Stimulated activated CD8-positive, alpha-beta memory T cell treated with anti-CD3 and anti-CD28 coated beads, Interleukin-7, amount 100 ng/mL, for 48 hours (primary cell): ENCODE measurements at places on chromosomes 2 and 18.

- no peak for DNase-seq
Observed at GRCh38 chr2:47165001-47165555, 10.0 kb upstream of the STPG4 start.

GRCh38 chr2:111155610-111156009 is 34.9 kb downstream of the BCL2L11 start:
- no peak for DNase-seq

DNA sequence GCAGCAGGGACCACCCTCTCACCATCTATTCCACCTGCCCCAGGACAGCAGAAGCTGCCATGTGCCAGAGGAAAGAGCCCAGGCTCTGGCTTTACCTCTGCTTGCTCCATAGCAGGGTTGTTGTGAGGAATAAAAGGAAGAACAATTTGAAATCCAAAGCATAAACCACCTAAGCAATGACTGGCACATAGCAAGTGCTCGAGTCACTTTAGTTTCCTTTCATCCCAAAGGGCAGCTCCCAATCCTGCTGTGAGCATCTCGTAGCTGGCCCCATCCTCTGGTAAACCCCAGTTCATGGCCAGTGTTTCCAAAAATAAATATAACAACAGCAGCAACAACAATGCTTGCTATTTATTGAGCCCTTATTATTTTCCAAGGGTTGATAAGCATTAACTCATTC is 923.5 kb downstream of the EPHA4 start:
- no peak for DNase-seq

DNA sequence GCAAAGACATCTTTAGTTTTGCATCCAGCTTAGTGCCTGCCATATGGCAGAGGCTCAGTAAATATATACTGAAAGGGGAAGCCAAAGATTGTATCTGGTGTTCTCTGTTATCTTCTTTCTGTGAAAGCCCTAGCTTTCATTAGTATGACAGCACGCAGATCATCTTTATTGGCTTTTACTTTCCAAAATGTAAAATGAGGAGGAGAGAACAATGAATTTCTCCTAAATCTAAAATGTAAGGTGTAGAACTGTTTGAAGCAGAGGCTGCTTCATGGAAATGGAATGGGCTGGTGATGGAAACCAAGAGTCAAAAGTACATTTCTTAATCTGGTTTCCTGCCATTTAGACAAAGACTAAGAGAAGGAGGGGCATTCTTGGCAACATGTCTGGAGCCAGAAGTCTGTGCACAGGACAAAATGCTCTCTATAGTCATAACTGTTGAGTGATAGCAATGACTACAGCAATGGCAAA is 1029.9 kb upstream of the PIK3C3 start:
- DNase-seq: no peak

DNA sequence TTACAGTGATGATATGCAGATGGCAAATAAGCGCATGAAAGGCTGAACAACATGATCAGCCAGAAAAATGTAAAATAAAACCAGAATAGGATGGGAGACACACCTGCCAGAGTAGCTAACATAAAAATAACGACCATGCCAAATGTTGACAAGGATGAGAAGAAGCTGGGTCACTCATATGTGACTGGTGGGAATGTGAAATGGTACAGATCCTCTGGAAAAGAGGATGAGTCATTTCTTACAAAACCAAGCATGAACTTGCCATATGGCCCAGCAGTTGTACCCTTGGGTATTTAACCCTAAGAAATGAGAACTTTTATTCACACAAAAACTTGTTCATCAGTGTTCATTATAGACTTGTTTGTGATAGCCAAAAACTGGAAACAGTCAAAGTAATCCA is 143.8 kb downstream of the SH3BP4 start:
- no peak for DNase-seq

DNA sequence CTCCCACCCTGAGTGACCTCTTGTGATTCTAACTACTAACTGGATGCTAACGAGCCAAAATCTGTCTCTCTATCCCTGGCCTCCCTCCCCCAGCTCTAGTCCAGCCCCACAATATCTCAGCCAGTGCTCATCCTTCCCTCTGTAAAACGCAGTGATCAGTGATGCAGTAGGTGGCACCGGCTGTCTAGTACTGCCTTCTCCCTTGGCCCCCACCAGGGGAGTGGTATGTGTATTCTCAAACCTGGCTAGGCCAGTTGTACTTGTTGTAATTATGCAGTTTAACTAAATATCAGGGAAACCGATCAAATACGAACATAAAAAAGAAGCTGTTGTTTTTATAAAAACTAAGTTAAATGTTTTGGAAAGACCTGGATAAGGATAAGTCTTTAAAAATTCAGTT is 113.2 kb upstream of the ALPP start:
- no peak for DNase-seq

- no peak for DNase-seq
Observed at GRCh38 chr2:223475901-223476300, 126.3 kb downstream of the SCG2 start.

GRCh38 chr18:3874125-3874524 is 424.2 kb downstream of the TGIF1 start:
- DNase-seq: no peak

- no peak for DNase-seq
Observed at GRCh38 chr2:142965443-142965842, 88.0 kb downstream of the KYNU start.

GRCh38 chr2:96631804-96632435 is 6.2 kb downstream of the KANSL3 start:
- no peak for DNase-seq

DNA sequence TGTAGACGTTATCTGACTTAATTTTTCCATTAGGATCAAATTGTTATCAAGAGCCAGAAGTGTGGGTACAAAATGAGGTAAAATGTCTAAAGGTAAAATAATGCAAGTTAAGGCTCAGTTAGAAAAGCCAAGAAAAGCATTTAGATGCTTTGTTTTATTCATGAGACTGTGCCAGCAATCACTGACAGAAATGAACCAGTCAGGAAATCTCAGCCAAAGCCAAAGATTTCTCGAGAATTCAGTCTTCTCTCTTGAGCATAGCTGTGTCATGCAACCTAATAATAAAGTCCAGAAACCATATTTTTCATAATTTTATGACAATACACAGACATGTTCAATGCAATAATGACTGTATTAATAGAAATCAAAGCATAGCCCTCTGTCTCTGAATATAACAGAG is 43.5 kb upstream of the ZNF397 start:
- no peak for DNase-seq

DNA sequence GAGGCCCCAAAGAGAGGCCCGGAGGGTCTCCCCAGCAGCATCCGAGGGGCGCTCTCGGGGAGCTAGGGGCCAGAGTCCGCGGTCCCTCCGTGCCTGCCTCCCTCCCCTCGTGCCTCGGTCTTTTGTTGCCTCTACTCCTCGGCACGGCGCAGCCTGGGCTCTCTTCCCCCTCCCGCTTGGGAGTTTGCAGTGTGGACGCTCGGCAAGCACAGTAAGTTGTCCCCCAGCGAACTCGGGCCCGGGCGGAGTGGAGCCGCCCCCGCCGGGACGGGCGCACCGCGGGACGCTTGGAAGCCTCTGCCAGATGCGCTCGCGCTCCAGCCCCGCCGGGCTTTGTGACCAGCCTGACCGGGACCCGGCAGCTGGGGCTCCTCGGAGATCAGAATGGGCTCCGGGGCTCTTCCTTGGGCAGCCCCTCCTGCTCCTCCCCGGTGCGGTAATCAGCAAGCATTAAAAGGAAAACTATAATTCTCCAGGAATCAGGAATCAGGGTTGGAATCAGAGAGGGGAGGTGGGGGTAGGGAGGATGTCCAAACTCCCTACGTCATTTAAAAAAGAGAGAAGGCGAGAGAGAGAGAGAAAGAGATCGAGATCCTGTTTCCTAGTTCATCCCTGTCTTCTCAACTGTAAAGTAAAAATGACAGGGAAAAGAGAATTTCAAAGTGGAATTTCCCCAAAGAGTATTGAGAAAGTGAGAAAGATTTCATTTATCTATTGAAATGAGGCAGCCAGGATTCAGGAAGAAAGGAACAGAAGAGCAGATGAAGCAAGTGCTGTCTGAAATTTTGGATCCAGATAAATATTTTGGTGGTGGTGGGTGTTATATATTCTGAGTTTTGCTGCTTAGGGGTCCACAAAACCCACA is 786 bp upstream of the TMEM200C start:
- no peak for DNase-seq

DNA sequence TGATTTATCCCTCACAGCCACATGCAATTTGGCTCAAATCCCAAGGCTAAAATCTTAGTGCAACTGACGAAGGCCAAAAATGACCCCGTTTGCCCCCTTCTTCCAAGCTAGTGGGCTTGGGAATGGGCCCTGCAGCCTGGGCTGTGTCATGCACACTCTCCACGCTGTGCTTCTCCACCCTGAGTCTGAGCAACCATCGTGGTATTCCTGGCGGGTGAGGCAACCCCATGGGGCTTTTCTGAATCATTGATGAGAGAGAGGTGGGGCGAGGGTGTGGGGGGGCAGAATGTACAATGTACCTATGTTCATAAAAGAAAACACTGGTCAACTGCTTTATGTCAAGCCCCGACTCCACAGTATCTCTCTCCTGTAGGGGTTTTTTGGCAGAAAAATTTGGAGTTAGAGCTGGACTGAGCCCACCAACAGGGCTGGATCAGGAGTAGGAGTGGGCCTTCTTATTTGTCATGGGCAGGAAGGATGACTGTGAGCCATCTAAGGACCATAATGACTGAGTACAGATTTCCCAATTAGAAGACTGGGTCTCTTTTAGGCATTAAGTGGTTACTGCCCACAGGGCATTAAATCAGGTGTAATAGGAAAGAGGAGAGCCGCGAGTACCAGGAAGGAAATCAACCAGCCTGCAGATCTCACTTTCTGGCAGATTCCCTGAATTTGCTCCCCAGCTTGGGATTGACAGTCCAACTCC is 8.9 kb downstream of the SULT1C2 start:
- DNase-seq: no peak

DNA sequence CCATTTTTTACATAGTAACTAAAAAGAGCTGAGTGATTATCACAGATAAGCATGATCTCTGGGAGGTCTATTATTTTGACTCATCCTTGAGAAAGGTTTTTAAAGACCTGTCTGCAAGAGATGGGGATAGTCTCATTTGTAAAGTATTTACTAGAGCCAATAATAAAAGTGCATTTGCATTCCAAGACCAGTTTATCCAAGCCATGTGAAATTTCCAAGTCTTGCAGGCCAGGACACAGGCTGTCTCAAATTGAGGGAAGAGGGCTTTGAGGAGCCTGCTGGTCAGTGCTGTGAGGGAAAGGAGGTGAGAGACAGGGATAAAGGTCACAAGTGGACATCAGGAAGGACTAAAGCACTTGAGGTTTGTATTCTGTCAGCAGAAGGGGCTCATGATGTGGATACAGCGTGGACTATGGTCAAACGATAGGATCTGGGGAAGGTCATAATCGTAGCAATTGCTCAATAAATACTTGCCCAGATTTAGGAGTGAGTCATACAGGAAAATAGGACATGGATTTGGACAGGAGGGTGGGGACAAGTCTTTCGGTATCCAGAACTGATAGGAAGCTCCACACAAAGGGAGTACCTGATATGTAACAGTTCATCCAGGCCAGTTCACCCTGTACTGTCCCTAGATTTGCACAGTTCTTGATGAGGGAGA is 6.6 kb upstream of the CDH2 start:
- no peak for DNase-seq

GRCh38 chr2:144603334-144603733 is 83.4 kb upstream of the ZEB2 start:
- DNase-seq: no peak

GRCh38 chr2:188303363-188304031 is 11.8 kb downstream of the GULP1 start:
- no peak for DNase-seq

DNA sequence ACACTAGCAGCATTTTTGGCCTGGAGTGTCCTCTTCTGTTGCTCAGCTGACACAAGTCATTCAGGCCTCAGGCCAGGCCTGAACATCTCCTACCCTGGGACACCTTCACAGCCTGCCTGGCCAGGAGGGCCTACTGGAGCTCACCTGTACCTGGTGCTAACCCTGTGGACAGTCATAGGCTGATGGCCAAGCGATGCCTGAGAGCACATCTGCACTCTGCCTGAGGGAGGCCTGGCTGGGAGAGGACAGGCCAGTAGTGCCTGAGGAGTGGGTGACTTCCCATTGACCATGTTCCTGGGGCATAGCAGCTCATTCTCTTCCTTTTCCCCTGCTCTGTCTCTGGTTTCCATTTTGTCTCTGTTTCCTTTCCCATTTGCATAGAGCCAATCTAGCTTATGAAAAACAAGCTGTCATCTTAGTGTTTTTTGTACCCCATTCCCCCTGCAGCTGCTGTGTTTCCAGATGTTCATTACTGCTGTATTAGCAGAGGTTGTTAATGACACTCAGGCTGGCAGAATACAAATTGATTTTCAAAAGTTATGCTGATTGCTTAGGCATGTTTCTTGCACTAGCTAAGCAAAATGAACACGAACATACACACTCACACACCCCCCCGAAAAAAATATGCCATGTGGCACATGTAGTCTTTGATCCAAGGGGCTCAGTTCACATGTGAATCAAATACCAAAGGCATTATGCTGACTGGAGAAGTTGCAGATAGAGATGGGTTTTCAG is 149.7 kb upstream of the HS6ST1 start:
- DNase-seq: no peak

DNA sequence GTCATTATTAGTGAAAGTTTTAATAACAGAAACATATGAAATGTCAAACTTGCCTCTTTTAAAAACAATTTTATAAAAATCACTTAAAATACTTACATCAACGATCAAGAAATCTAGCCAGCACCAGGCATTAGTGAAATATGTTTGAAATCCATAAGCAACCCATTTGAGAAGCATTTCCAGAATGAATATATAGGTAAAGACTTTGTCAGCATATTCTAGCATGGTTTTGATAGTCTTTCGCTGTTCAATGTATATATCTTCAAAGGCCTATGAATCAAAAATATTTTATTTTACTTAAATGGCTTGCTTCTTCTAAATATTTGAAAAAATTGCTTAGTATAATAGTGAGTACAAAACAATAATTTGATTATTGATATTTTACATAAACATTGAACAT is 91.1 kb downstream of the SCN3A start:
- DNase-seq: no peak

DNA sequence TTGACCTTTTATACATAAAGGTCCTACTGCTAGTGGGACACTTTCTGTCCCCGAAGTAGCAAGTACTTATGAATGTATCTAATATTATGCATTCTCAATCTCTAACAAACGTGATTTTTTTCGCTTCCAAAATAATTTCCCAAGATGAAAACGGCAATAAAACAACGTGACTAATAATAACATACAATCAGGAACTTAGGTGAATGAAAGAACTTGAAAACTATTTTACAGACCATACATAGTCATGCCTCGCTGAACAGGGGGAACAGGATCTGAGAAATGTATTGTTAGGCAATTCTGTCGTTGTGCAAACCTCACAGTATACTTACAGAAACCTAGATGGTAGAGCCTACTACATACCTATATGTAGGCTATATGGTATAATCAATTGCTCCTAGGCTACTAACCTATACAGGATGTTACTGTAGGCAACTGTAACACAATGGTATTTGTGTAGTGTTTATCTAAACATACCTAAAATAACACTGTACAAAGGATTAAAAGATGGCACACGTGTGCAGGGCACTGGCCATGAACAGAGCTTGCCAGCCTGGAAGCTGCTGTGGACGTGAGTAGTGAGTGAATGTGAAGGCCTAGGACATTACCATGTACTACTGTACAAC is 2.5 kb downstream of the RTN4 start:
- DNase-seq: no peak

- no peak for DNase-seq
Observed at GRCh38 chr18:44927127-44927849, 246.6 kb downstream of the SETBP1 start.

- no peak for DNase-seq
Observed at GRCh38 chr2:11540996-11541692, 7.3 kb downstream of the GREB1 start.

- no peak for DNase-seq
Observed at GRCh38 chr2:179059026-179059700, 9.2 kb upstream of the CCDC141 start.

- no peak for DNase-seq
Observed at GRCh38 chr2:216107760-216108159, 1.4 kb upstream of the XRCC5 start.
